ENCODE measurements at places on chromosomes 1 and 21.

GRCh38 chr1:163583661-163584181 lies 262.0 kb downstream of the NUF2 start:
- no peaks in the 10 kb centered on the region for H3K36me3 ChIP-seq
- no peak for DNase-seq
- H3K27ac ChIP-seq, result no peak overlapping the region
- H3K4me1 ChIP-seq, result no peaks in the 10 kb centered on the region

DNA sequence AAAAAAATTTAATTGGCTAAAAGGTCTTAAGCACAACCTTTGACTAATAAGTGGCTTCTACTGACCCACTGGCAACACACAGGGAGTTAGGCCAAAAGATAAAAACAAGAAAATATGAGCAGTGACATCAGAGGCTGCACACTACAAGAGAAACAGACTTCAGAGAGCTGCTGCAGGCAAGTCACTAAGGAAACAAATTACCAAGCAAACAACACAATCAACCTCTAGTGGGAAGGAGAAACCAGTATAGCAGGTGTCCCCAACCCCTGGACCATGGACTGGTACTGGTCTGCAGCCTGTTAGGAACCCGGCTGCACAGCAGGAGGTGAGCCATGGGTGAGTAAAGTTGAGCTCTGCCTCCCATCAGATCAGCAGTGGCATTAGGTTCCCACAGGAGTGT lies 20.8 kb upstream of the ENSA start:
- H3K36me3 ChIP-seq, result peaks cover 27% of the 10 kb centered on the region
- no peak for DNase-seq
- no peak overlapping the region for H3K27ac ChIP-seq
- H3K4me1 ChIP-seq, result no peaks in the 10 kb centered on the region
- no peak overlapping the region for H3K4me3 ChIP-seq

DNA sequence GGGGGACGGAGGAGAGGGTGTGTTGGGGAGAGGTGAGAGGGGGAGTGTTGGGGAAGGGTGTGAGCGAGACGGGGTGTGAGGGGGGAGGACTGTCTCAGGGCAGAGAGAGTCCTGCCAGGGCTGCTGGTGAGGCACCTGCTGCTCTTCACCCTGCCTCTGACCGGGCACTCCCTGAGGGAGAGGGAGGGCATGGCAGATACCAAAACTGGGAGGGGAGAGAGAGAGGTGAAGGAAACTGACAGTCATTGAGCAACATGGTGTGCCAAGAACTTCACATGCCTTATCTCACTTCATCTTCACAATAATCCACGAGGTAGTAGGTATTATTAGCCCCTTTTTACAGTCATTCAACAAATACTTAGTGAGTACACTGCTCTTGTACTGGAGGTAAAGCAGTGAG lies 61.3 kb upstream of the ARTN start:
- H3K27me3 ChIP-seq, result no peaks in the 10 kb centered on the region
- H3K36me3 ChIP-seq, result no peaks in the 10 kb centered on the region
- no peaks in the 10 kb centered on the region for H3K4me1 ChIP-seq
- no peak for DNase-seq
- H3K27ac ChIP-seq, result no peak overlapping the region

DNA sequence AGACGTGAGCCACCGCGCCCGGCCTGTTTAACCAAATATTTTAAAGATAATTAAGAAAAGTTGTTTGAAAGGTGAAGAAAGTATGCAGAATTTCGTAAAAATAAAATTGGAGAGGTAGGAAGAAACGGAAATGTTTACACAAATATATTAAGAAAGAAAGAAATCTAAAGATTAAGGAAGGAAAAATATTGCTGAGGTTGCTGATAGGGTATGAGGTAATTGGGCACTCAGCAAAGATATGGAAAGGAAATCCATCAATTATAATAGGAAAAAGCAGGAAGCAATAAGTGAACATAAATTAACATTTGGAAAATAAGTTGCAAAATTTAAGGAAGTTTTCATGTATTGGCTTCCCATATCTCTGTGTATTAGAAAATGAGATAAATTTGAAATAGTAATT lies 225.9 kb downstream of the KCNT2 start:
- H3K4me3 ChIP-seq, result no peak overlapping the region
- no peaks in the 10 kb centered on the region for H3K27me3 ChIP-seq
- no peak overlapping the region for H3K27ac ChIP-seq
- H3K4me1 ChIP-seq, result no peaks in the 10 kb centered on the region
- no peaks in the 10 kb centered on the region for H3K36me3 ChIP-seq

- H3K4me3 ChIP-seq, result no peak overlapping the region
- no peaks in the 10 kb centered on the region for H3K27me3 ChIP-seq
- no peak for DNase-seq
- H3K36me3 ChIP-seq, result no peaks in the 10 kb centered on the region
- H3K27ac ChIP-seq, result peak overlapping the region; percentile 86
Measured at GRCh38 chr1:10387677-10388386, 11.0 kb upstream of the PGD start.

DNA sequence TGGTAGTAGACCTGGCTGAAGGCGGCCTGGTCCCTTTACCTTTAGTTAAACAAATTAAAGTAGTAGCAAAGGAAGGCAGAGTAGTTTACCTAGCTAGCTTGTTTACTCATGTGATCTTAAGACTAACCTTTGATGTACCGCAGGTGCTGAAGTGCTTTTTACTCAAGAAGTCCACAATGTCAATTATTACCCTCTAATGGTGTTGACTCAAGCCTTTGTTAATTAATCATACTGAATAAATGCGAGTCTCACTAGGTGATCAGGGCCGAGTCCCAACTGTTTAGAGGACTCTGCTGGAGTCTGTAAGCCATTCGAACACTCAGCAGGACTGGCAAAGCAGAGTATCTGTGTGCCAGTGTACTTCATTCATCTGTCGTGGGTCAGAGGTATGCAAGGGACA lies 381.1 kb upstream of the NCAM2 start:
- H3K4me1 ChIP-seq, result no peaks in the 10 kb centered on the region
- H3K27ac ChIP-seq, result no peak overlapping the region
- H3K36me3 ChIP-seq, result no peaks in the 10 kb centered on the region
- H3K4me3 ChIP-seq, result no peak overlapping the region
- H3K27me3 ChIP-seq, result no peaks in the 10 kb centered on the region

DNA sequence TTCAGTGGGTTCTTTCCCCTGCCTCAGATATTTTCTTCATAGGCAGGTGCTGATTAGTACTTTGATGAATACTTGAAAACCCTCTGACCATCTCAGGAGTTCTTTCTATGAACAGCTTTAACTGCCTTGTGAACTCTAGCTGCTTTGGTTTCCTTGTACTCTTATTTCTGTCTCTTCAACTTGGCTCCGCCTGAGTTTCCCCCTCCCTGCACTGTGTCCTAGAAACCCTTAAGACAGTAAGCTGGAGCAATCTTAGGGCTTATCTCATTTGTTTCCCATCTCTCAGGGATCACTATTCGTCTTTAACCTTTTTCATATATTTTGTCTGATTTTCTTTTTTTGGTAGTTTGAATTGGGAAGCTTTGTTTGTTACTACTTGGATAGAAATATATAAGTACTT lies 99.1 kb downstream of the PKN2 start:
- no peak overlapping the region for H3K4me3 ChIP-seq
- DNase-seq, result no peak
- no peaks in the 10 kb centered on the region for H3K4me1 ChIP-seq
- peaks cover 20% of the 10 kb centered on the region for H3K36me3 ChIP-seq
